ENCODE measurements at places on chromosomes 11 and 22.

DNA sequence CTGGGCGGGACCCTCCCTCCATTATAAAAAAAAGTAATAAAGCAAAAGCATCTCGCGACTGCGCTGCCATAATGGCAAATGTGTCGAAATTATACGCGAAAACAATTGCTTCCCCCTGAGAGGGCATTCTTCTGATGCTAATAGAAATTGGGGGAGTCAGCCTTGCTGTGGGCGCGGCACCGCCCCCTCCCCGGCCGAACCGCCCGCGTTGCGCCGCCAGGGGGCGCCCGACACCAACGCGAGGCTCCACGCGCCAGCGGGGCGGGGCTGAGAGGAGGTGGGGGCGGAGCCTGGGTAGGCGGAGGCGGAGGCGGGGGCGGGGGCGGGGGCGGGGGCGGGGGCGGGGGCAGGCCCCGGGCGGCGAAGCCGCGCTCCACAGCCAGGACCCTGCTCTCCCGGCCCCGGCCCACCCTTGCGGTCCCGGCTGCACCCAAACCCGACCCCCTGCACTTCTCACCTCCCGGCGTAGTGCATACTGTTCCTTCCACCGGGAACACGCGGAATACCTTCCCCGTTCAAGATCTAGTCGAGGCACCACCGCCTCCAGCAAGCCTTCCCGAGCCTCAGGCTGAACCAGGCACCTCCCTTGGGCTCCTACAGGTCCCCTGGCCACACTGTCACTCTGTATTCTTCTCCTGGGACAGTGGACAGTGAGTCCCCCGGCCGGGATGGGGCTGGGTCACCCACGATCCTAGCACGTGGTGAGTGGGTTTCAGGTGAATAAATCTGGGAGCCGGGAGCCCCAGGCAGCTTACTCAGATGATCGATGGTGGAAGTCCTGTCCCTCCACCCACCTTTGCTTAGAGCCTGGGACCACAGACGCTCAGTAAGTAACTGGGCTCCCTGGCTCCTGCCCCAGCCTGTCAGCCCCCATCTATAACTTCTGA, 15.5 kb upstream of the UPK3A start:
- DNase-seq, result peak; percentile 91

GRCh38 chr11:65648997-65649493, 11.1 kb downstream of the SIPA1 start:
- no peak for DNase-seq

DNA sequence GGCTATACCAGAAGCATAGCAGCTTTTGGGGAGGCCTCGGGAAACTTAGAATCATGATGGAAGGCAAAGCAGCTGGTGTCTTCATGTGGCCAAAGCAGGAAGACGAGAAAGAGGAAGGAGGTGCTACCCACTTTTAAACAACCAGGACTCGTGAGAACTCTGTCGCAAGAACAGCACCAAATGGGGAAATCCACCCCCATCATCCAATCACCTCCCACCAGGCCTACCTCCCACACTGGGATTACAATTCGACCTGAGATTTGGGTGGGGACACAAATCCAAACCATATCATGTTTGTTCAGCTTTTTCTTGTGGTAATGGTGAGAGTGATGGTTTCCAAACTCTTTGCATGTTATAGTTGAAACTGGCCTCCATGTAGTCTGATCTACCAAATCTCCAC, 32.5 kb upstream of the OR10D3 start:
- DNase-seq, result no peak

GRCh38 chr22:17807578-17808410, 33.5 kb upstream of the BID start:
- DNase-seq, result no peak

DNA sequence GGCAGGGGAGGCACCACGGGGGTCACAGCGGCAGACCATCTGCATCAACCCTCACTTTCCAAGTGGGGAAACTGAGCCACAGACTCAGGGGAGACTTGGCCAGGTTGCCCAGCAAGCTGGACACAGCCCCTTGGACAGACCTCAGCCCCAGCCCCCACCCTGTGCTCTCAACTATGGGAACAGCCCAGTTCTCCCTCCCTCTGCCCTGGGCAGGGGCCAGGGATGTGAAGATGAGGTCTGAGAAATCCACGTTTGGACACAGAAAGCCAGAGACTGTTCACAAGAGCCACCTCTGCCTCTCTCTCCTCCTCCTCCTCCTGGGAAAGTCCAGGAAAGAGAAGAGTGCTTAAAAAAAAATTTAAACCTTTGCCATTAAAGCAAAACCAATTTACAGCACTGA, 50.1 kb downstream of the ELFN2 start:
- no peak for DNase-seq

- DNase-seq, result no peak
These were observed 2.8 kb upstream of the ANO9 start for GRCh38 chr11:444396-445144.

DNA sequence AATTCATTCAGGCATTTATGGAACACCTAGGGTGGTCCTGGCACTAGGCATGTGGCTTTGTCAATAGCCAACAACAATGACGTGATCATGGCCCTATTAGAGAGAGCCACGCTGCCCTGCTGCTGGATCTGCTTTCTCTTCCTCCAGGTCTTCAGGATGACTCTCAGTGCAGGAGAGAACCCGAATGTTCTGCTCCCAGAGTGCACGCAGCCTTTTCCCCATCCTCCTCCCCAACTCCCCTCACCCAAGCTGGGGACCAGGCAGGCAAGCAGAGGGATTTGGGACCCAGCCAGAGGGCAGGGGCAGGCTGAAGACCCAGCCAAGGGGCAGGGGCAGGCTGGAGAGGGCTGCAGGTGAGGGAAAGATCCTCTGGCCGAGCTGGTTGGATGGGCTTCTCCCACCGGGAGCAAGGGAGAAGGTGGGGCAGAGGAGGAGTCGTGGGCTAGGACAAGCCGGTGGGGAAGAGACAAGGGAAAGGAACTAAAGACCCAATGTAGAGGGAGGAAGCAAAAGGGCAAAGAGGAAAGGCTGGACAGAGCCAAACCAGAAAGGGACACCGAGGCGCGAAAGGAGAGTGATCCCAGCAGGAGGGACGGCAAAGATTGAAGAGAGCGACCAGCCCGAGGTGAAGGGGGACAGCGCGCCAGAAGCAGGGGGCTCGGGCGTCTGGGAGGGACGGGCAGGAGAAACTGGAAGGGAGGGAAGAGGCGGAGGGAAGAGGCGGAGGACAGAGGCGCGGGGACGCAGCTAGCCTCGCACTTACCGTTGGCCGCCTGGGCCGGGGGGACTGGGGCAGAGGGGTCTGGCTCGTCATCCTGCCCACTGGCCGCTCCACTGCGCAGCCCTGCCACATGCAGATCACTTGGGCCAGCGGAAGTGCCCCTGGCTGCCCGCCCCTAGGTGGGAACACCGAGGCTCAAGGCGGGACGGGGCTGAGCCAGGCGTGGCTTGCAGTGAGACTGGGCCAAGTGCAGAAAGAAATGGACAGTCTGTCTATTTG, at the start of gene KCTD14:
TSS of gene KCTD14 (minus strand) at position 880 of the 1,000 bp plus-strand sequence. CDS start at position 853, 27 bp downstream.
- no peak for DNase-seq

DNA sequence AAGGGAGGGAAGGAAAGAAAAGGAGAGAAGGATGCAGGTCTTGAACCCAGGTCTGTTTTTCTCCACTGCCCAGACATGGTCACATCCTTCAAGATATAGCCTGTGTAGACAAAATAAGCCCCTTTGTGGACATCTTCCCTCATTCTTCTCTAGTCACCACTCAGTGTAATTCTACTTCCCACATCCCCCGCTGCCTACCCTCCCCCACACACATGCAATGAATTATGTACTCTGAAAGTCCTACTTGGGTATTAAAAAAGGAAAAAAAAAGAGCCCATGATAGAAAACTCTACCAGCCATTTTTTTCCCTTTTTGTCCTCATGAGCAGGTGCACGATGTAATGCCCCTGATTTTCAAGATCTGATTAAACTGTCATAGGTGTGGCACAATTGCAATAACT, 346.0 kb downstream of the MN1 start:
- no peak for DNase-seq

DNA sequence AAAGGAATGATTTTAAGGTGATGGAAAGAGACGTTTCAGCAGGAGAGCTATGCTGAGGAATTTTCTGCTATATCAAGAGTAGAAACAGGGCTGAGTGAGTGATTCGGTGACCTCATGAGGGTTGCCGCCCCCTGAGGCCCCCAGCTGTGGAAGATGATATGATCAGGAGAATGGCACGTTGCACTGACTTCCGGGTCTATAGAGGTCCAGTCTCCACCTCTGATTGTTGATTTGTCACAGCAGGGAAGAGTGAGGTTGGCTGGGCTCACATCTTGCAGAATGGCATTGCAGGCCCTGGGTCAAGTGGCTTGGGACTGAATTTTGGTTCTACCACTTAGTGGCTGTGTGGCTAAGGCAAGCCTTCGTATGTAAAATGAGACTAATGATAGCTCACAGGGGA, 205.1 kb downstream of the SNX19 start:
- DNase-seq, result no peak

GRCh38 chr11:73204711-73205121, 13.4 kb upstream of the P2RY2 start:
- DNase-seq, result no peak

DNA sequence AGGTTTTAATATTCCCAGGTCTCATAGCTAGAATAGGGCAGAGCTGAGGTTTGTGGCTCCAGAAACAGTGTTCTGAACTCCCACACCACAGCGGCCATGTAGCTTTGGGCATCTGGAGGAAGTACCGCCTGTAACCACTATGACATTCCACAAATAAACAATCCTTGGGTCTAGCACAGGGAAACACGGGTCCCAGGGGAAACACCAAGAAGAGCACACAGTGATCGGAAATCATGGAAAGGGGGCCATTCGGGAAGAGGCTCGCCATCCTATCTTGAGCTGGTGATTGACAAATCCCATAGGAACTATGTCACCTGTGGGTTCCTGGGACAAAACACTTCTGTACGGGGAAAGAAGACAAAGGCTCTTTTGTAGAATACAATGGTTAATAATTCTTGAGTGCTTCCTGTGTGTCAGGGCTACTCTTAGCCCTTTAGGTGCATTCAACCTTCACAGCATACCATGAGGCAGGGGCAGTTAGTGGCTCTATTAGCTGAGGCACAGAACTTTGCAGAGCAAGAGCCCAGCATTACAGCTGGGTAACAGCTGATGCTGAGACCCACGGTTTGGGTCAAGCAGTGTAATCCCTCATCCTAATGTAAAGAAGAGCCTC, 514.2 kb downstream of the NTM start:
- DNase-seq, result no peak

DNA sequence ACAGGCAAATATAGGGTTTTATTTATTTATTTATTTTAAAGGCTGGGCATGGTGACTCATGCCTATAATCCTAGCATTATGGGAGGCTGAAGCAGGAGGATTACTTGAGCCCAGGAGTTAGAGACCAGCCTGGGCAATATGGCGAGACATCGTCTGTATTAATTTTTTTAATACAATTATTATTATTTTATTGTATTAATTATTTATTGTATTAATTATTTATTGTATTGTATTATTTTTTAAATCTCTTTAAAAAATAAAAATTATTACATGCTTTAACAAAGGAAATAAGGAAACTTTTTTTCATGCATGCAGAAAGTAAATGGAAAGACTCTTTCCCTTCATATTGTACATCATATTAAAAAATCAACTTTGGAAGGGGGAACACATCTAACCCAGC, 3.5 kb downstream of the SCN3B start:
- DNase-seq, result no peak
